Activated CD4-positive, alpha-beta T cell treated with anti-CD3 and anti-CD28 coated beads for 24 hours (primary cell): ENCODE measurements at places on chromosomes 5 and 9.

DNA sequence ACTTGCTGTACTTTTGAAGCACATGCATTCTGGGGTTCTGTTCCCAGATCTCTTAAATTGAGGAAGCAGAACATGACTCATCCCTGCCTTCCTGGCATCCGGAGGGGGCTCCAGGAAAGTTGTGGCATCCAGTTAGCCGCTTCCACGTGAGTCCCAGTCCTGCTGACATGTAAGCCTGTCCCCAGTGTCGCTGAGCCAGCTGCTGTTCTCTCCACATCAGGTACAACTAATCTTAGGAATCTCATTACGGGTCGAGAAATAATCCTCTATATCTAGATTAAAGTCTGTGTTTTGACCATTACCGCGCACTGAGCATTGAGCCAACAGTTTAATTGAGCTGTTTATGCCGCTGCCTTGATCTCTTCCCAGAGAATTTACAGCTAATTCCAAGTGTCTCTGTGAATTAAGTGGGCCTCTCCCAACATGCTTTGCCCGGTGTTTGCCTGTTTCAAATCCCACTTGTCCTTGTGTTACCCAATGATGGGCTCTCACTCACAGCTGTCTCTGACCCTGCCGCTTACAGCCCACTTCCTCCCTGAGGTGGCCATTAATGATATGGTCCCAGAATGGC is 10.5 kb upstream of the SHB start:
- no peak for DNase-seq

- no peak for DNase-seq
Measured at GRCh38 chr5:175889910-175890684, 18.7 kb downstream of the CPLX2 start.

- DNase-seq: no peak
Measured at GRCh38 chr9:84880835-84881234, 211.3 kb downstream of the NTRK2 start.

GRCh38 chr5:167701051-167701450 is 590.4 kb upstream of the WWC1 start:
- DNase-seq: no peak

DNA sequence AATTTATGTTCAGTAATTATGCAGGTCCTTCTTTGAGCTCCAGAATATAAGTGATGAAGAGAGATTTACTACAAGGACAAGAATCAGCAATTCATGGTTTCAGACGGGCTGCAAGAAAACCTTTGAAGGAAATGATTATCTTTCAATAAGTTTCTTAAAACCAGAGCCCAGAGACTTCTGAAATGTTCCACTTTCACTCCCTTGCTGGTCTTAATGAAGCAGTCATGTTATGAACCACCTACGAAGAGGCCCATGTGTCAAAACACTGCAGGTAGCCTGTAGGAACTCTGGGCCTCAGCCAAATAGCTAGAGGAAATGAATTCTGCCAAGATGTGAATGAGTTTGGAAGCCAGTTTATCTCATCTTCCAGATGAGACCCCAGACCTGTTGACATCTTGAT is 505.9 kb upstream of the MEF2C start:
- no peak for DNase-seq

DNA sequence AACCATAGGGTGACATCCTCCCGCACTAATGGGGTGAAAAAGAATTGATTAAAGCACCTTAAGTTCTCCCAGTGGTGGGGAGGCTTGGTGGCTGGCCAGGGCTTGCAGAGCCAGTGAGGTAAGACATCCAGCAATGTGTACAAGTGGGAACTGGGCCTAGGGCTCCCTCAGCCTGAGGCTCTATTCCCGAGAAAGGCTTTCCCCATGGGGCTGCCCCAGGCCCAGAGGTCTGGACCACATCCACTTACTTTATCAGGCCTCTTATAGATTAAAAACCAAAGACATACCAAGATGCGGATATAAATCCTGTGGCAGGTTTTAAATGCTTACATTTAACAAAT is 35.3 kb downstream of the C5orf15 start:
- DNase-seq: no peak

DNA sequence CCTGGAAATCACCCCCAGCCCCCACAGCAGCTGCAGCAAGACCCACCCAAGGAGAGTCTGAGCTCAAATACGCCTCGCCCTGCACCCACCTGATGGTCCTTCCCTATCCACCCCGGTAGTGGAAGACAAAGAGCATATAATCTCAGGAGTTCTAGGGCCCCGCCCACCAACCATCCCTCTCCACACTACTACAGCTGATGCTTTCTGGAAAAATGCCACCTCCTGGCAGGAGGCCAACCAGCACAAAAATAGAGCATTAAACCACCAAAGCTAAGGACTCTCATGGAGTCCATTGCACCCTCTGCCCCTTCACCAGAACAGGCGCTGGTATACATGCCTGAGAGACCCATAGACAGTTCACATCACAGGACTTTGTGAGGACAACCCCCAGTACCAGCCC is 22.5 kb upstream of the NIPSNAP3A start:
- DNase-seq: no peak

GRCh38 chr9:93451849-93452709 is 594 bp downstream of the FAM120A start:
- DNase-seq: no peak

DNA sequence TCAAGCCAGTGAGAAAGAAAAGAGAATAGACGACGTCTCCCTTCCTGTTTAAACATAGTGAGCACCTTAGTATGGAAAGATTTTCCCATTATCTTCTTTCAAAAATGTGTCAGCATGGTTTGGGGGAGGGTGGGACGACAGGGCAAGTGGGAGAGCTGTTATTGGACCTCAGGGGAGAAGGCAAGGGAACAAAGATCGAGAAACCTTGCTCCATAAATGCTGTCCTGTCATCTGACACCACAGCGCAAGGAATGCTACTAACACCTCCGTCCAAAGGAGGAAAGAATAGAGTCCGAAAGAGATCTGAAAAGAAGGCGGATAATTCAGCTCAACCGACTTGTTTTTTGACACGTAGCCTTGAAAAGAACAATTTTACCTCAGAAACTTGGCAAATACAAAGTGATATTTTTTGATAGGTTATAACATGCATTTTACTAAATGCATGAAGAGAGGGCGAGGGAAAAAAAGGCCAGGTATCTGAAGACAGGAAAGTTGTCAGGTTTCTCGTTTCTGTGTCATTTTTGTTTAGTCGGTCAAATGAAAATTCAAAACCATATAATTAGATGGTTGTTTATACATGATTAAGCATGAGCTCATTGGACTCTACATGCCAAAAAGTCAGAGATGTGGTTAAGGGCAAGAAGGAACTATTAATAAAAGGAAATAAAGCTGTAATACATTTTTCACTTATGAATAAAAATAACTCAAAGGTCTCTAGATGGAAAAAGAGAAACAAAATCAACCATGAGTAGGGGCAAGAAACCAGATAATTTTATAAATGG is 155.7 kb downstream of the GLIS3 start:
- no peak for DNase-seq

DNA sequence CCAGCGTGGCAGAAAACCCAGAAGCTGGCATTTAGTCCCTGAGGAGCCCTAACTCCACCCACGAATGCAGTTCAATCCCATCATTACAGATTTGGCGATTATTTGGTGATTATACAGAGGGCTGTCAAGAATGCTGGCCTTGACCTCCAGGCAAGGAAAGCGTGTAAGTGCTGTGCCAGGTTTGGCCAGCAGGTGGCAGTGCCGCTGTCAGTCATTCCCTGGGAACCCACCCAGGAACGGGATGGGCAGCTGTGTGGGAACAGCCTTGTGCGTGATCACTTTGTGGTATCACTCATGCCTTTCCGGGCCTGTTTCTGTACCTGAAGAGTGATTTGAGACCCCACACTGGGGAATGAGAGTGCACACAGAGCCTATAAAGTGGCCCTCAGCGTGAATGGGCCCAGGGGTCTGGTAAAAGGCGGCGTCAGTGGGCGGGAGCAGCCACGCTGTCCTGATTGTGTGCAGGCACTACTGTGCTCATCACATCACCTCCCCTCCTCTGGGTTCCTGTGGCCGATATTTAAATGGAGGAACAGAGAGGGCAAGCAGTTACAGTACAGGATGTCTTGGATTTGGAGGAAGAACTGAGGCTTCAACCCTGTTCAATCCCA is 215.6 kb downstream of the ROR2 start:
- DNase-seq: peak; percentile 45

DNA sequence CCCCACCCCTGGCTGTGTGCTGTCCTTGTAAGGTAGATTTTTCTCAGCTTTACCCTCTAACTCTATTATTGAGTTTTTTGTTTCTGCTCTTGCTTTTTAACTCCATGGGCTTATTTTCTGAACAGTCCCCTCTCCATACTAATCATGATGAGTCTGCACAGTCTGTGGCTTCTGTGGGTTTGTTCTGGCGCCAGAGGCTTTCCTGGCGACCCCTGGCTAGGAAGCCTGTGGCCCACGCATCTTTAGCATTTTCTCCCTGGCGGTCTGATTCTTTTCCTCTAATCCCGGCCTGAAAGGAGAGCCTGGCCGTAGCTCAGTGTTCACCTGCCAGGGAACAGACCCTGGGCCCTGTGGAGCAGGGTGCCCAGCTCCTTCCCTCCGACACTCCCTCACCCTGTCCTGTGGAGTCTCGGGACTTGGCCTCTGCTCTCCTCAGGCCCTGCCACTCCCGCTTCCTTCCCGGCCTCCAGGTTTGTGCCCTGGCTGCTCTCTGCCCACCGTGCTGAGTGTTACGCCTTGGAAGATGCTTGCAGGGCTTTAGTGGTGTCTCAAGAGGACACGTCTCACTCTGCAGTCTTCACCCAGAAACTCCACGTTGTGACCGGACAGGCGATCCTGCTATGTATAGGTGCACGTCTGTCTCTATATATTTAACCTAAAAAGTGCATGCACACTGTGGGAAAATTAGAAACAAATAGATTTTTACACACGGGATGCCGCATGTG is 31.7 kb upstream of the LRRC14B start:
- no peak for DNase-seq

DNA sequence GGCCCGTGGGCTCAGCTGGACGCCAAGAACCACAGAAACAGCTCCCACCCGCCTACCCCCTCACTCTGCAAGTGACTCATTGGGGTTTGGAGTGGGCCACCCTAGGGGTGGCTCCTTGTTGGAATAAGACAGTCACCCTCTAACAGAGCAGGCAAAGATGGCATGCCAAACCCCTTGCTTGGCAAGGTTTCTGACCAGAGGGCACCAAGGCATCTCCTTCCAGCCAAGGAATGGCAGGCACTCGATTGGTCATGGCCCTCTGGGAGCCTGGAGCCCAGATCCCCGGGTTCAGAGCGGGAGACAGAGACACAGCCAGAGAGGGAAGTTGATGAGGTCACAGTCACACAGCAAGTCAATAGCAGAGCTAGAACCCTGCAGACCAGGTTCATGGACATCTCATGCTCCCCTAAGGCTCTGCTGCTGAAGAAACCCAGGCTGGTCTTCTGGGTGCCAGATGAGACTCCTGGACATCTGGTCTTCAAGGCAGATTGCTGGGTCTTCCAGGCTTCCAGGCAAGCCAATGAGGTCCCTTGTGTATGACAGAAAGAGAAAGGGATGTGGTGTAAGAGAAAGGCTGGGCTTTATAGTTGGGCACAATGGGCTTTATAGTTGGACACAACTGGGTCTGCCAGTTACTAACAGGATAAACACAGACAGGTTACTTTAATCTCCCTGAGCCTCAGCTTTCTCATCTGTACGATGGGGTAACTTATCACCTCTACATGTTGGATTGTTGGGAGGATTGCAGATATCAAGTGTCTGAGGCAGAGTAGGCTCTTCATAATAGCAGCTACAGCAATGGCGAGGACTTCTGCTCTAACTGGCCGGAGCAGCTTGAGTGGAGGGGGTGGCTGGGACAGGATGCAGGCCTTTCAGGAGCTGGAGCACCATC is 23.3 kb upstream of the KIF12 start:
- DNase-seq: no peak

- no peak for DNase-seq
Measured at GRCh38 chr9:76644171-76644570, 120.1 kb upstream of the PCA3 start.

DNA sequence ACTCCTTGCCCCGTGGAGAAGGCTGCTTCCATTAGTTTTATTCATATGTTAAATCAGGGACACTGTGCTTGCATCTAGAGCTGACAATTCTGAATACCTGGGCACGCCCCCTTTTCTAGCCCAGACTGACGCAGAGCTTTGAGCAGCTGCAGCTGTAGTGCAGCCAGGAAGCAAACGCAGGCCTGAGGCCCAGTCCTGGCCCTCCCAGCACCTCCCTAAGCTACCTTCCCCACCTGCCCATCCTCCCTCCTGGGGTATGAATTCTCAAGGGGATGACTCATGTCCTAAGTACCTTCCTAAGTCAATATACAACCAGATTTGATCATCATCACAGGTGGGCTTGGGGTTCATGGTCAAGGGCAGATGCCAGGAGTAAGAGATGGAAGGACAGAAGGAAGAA is 3.5 kb downstream of the PHF19 start:
- no peak for DNase-seq

DNA sequence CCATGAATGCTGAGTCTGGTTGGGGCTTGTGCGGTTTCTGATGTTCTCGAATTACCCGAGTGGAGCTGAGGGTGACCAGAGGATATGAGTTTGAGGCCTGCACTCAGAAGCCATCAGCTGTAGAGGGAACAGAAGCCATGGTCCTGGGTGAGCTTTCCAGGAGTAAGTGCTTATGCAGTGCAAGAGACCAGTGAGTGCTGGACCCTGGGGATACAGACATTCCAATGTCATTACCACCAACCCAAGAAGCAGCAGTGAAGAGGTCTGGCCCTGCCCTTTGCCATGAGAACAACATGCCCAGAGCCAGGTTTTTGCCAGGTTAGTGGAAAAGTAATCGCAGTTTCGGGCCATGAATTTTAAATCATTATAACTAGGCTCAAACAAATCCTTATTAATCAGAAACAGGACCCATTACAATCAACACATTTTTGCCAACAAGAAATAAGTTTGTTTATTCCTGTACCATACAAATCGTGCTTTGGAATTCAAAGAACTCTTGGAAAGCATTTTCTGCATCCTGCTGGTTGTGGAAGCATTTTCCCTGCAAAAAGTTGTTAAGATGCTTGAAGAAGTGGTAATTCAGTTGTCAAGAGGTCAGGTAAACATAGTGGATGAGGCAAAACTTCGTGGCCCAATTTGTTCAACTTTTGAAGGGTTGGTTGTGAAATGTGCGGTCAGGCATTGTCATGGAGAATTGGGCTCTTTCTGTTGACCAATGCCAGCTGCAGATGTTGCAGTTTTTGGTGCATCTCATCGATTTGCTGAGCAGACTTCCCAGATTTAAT is 154.6 kb downstream of the SYK start:
- DNase-seq: no peak

DNA sequence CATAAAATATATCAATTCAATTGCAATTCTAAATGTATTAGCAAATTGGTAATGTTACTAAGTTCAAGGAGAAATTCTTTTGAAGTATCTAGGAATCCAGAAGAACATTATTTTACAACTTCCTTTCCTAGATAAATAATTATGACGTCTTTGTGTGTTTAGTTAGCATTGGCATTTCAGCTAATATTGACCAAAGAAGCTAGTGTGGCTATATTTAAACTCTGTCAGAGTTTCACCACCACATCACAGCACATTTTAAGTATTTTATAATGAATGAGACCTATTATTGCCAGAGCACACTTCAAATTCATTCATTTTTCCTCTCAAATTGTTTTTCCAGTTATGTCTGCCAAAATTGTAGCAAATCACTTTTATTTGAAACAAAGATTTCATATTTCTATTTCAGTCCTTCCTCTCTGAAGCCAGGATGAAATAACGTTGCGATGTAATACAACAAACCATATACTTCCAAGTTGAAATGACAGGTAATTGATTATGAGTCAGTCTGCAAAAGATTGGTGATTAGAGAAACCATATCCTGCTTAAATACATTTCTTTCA is 18.9 kb downstream of the PLK2 start:
- DNase-seq: no peak

GRCh38 chr9:111154081-111154562 is 115.9 kb upstream of the LPAR1 start:
- no peak for DNase-seq

GRCh38 chr5:77425420-77425819 is 66.7 kb downstream of the WDR41 start:
- DNase-seq: no peak
